Neural crest cell (in vitro differentiated cells): ENCODE measurements at places on chromosomes 1 and 21. TPM values are rescaled to one million over a fixed set of nuclear protein-coding genes. Genes with fewer than 3 reads are reported as not detected.

DNA sequence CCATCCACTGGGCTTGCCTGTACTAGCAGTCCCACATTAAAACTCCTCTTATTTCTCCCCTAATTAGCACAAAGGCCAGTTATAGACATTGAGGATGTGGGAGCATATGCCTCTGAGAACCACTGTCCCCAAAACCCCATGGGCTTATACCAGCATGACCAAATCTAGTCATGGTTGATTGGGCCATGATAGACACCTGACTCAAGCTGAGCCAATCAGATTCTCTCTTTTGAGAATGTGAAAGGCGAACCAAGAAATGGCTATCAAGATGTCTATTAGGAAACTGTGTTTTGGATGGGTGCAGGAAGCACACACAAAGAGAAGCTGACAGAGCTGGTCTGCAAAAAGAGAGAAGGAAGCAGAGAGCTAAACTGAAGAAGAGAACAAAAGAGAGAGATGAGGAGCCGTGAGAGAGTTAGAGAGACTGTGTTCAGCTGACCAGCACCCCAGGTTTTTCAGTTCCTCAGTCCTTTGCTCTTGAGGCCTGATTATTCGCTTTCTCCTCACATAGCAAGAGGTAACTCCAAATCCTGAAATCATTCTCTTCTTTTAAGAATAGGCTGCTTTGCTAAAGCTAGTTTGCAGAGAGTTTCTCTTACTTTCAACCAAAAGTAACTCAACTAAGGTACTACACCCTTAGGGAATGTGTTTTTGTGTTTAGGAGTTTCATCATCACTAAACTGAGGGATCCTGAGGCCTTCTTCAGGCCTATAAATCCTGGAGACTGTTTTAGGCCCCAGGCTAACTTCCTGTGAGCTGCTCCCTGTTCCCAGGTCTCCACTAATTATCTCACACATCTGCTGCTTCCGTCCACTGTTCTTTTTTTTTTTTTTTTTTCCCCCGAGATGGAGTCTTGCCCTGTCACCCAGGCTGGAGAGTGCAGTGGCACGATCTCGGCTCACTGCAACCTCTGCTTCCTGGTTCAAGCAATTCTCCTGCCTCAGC, 7.9 kb upstream of the TIPRL start:
- no peaks in the 10 kb centered on the region for H3K27me3 ChIP-seq
- no peaks in the 10 kb centered on the region for H3K36me3 ChIP-seq
- H3K27ac ChIP-seq: peak overlapping the region; percentile 53
- no peak for DNase-seq
- no peak overlapping the region for H3K4me3 ChIP-seq

DNA sequence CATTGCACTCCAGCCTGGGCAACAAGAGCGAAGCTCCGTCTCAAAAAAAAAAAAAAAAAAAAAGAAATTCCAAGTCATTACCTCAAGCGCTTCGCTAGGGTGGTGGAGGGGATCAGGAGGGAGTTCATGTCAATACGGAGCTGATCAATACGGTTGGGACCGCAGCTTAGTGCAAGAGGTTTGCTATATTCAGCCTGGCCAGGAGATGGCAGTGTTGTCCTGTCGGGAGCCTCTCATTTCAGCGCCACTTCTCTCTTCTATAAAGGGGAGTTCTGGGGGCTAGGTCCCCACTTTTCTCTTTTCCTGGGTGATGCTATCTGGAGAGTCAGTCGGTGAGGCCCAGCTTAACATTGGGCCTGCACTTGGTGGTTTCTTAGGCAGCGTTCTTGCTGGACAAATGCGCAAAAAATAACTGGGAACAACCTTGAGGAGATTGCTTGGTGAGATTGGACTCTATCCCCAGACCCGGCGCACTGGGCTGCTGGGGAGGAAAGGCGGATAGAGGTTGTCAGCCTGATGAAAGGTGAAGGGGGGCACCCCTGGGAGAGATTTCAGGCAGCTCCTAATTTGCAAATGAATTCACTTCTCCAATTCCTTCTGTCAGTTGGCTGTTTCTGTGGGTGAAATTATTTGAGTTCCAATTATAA, 40.4 kb downstream of the KIAA0040 start:
- no peak overlapping the region for H3K27ac ChIP-seq
- H3K4me3 ChIP-seq: no peak overlapping the region
- no peaks in the 10 kb centered on the region for H3K36me3 ChIP-seq
- DNase-seq: peak; percentile 68
- peaks cover 44% of the 10 kb centered on the region for H3K27me3 ChIP-seq

DNA sequence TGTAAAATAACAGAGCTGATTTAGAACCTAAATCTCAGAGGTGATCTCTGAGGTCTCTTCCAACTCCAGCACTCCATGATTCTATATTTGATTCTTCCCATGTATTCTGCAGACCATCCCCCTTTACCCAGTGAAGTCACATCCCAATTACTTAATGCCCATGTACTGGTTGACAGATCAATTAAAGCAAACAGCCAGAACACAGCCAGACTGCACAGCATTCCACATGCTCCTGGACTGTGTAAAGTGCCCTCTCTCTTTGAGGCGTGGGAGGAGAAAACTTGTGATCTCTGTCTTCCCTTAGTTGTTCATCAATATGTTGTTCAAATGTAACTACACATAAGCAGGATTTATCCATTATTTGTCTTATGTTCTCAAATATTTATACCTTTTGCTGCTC, 18.1 kb downstream of the NOS1AP start:
- peaks cover 3% of the 10 kb centered on the region for H3K36me3 ChIP-seq
- no peak overlapping the region for H3K4me3 ChIP-seq
- H3K4me1 ChIP-seq: peaks cover 31% of the 10 kb centered on the region
- no peaks in the 10 kb centered on the region for H3K27me3 ChIP-seq
- H3K27ac ChIP-seq: no peak overlapping the region

GRCh38 chr1:206438554-206438953, 31.7 kb upstream of the IKBKE start:
- no peak for DNase-seq
- H3K27ac ChIP-seq: no peak overlapping the region
- H3K27me3 ChIP-seq: no peaks in the 10 kb centered on the region
- H3K4me3 ChIP-seq: no peak overlapping the region
- peaks cover 21% of the 10 kb centered on the region for H3K36me3 ChIP-seq
- H3K4me1 ChIP-seq: no peaks in the 10 kb centered on the region

Gene EFNA3
- total RNA-seq: 5.6 and 6.6 TPM in 2 replicates

Gene ITLN2
- 0.35 TPM in 1 of 2 replicates, not detected in the other for total RNA-seq

GRCh38 chr1:231419738-231420298, 2.3 kb downstream of the EGLN1 start:
- no peak for DNase-seq
- H3K27me3 ChIP-seq: no peaks in the 10 kb centered on the region
- H3K4me3 ChIP-seq: peak overlapping the region; percentile 91
- H3K27ac ChIP-seq: peak overlapping the region; percentile 6

- no peaks in the 10 kb centered on the region for H3K36me3 ChIP-seq
- H3K27ac ChIP-seq: peak overlapping the region; percentile 58
- H3K27me3 ChIP-seq: no peaks in the 10 kb centered on the region
- DNase-seq: no peak
These were observed 21.4 kb upstream of the LRRN2 start for GRCh38 chr1:204706838-204707509.

Gene FAM72B
- 9.3 and 10.3 TPM in 2 replicates for total RNA-seq

GRCh38 chr1:188888386-188888785, 1589.3 kb downstream of the BRINP3 start:
- no peak for DNase-seq
- H3K36me3 ChIP-seq: no peaks in the 10 kb centered on the region
- no peaks in the 10 kb centered on the region for H3K4me1 ChIP-seq

DNA sequence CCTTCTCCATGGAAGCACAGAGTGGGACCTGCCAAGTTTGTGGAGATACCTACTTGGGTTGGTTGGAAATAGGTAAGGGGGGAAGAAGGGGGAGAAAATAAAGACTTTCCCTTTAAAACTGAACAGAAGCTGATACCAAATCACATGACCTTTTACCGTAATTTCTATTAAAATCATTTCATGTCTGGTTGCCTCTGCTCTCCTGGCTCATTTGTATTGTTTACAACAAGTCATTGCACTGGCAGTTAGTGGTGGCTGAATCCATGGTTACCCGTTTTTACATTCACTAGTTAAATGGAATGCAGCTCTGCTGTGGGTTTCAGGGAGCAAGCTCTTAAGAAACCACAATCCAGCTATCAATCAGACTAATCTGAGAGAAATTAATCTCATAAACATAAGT, 353.7 kb upstream of the ESRRG start:
- no peak for DNase-seq
- no peak overlapping the region for H3K4me3 ChIP-seq
- peaks cover 26% of the 10 kb centered on the region for H3K4me1 ChIP-seq

GRCh38 chr1:39048745-39049370, 22.7 kb downstream of the NDUFS5 start:
- no peak for DNase-seq
- no peaks in the 10 kb centered on the region for H3K27me3 ChIP-seq
- no peak overlapping the region for H3K27ac ChIP-seq
- H3K4me1 ChIP-seq: peaks cover 13% of the 10 kb centered on the region
- peaks cover 11% of the 10 kb centered on the region for H3K36me3 ChIP-seq

- H3K4me1 ChIP-seq: peaks cover 11% of the 10 kb centered on the region
- H3K36me3 ChIP-seq: no peaks in the 10 kb centered on the region
- H3K27me3 ChIP-seq: peaks cover 29% of the 10 kb centered on the region
- no peak within 1 kb of the TSS for H3K27ac ChIP-seq
These were observed at the start of gene TTLL10 for GRCh38 chr1:1173793-1174415. Gene TTLL10 (plus strand): TSS chr1:1173880. CDS start chr1:1179216, 5,336 bp downstream.

Gene LRRC38
- total RNA-seq: not detected in 2 replicates

Gene C4BPA
- total RNA-seq: not detected in 2 replicates
